NAMALWA (cell line): ENCODE measurements at places on chromosomes 16 and 17.

GRCh38 chr17:68602289-68602688, 1.1 kb upstream of the FAM20A start:
- no peak for DNase-seq

GRCh38 chr17:34847938-34848337, 113.3 kb downstream of the CCT6B start:
- DNase-seq, result no peak

DNA sequence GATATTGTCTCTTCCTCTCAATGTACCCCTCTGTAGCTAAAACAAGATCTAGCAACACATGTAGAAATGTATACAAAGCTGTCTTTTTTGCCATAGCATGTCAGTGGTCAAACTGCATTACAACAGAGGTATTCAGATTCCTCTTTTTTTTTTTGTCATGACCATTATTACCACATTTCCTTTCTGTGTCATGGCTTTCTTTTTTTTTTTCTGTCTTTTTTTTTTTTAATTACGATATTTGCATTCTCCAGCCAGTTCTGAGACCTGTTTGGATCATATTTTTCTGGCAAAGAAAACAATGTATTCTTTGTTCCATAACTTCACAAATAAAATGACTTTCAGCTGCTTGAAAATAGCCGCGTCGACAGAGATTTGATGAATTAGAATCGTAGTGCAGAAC, 27.4 kb upstream of the CAPNS2 start:
- DNase-seq, result no peak

GRCh38 chr16:58487566-58488351, 12.2 kb upstream of the NDRG4 start:
- DNase-seq, result peak; percentile 81

DNA sequence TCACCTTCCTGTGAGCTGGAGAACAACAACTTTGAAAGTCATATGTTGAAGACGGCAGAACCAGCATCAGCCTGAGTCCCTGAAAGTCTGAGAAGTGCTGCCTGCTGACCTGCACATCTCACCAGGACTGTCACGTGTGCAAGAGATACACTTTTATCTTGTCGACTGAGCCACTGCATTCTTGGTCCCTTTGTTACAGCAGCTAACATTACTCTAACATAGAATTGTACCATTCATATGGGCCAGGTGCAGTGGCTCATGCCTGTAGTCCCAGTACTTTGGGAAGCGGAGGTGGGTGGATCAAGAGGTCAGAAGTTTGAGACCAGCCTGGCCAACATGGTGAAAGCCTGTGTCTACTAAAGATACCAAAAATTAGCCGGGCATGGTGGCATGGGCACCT, 40.1 kb downstream of the MARCHF10 start:
- DNase-seq, result no peak

- no peak for DNase-seq
Measured at GRCh38 chr16:82470620-82471152, 156.1 kb upstream of the CDH13 start.

GRCh38 chr16:67750466-67750865, 31.4 kb upstream of the GFOD2 start:
- DNase-seq, result peak; percentile 51
